Ureter (tissue), 1 donor: ENCODE measurements at places on chromosomes 2 and 18.

DNA sequence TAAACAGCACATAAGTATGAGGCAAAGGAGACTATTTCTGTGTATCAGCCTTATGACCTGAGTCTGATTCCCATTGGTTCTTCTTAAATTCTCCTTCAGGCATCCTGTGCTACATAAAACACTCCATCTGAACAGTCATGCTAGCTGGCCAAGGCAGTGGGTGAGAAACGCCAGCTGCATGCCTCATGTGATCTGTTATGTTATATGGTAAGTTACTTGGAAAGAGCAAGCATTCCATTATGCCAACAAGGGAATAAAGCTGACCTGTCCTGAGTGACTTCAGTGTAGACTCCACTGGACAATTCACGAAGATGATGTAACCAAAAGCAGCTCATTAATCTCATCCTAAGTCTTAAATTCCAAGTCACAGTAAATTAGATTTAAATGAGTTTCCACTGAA is 216.5 kb upstream of the FN1 start:
- DNase-seq, result no peak

- DNase-seq, result no peak
Observed at GRCh38 chr18:33369711-33370449, 70.6 kb downstream of the CCDC178 start.

DNA sequence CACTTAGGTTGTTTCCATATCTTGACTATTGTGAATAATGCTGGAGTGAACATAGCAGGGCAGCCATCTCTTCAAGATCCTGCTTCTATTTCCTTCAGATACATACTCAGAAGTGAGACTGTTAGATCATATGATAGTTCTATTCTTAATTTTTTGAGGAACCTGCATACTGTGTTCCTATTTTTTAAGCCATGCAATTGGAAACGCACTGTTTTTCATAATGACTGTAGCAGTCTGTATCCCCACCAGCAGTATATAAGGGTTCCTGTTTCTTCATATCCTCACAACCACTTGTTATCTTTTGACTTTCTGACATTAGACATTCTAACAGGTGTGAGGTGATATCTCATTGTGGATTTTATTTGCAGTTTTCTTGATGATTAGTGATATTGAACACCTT is 15.5 kb downstream of the NEURL3 start:
- DNase-seq, result no peak

DNA sequence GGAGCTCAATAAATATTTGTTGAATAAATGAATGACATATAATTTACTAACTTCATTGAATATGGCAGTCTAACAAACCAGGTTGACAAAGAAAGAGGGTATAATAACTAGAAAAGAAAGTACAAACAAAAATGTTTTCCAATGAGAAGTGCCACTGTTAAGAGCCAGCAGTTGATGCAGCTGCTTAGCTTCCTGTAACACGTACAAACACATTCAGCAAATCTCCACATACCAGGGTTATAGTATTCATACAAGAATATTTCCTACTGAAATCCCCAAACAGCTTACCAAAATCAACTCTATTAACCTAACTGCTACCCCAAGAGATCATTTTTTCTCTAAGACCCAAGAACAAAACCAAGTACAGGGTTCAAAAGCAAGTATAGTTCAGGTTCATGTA is 77.7 kb downstream of the THADA start:
- DNase-seq, result no peak

DNA sequence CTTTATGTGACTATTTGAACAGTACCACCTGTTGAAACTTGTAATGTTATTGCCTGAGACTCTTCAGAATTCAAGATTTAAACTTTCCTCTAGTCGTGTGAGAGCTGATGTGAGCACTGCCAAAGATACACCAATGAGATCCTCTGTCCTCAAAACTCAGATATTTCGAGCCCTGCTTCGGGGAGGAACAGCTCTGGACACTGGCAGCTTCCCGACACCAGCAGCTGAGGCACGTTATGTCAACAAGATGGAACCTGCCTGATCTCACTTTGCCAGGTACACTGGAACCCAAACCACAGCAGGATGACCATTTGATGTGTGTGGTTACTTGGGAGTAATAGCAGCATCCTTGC is 319.9 kb upstream of the RBMS1 start:
- DNase-seq, result no peak

GRCh38 chr2:207482630-207483029 is 47.1 kb upstream of the CREB1 start:
- no peak for DNase-seq

- DNase-seq, result no peak
Observed at GRCh38 chr2:214127571-214127970, 283.3 kb upstream of the VWC2L start.

DNA sequence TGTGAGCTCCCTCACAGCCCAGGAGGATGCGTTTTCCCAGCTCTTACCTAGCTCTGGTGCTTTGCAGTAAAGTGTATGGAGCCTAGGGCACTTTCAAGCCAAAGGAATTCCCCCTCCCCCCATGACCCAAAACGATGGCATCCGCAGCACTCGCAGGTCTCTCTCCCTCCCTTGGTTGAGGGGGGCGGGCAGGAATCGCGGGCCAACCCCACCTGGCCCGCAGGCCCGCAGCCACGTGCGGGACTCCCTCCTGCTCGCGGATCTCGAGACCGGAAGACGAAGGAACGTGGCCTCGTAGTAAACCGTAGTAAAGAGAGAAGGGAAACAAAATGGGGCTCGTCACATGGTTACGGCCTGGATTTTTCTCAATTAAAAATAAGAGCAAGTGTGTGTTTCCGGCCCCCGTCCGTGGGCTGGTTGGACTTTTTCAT is 8.5 kb downstream of the IRS1 start:
- DNase-seq, result peak; percentile 64

DNA sequence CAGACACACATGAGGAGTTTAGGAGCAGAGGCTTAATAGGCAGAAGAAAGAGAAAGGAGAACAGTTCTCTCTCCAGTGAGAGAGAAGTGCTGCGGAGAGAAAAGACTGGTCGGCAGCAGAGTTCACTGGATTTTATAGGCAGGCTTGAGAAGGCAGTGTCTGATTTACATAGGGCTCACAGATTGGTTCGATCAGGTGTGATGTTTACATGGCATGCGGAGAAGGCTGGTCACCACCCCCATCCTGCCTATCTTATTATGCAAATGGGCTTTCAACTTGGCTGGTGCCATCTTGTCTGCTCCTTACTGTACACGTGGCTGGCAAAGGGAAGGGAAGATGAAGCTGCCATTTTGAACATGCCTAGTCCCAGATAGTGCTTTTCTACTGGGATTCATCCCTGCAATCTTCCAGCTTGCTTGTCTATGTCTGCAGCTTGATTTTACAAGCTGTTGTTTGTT is 113.4 kb downstream of the AP1S3 start:
- no peak for DNase-seq

DNA sequence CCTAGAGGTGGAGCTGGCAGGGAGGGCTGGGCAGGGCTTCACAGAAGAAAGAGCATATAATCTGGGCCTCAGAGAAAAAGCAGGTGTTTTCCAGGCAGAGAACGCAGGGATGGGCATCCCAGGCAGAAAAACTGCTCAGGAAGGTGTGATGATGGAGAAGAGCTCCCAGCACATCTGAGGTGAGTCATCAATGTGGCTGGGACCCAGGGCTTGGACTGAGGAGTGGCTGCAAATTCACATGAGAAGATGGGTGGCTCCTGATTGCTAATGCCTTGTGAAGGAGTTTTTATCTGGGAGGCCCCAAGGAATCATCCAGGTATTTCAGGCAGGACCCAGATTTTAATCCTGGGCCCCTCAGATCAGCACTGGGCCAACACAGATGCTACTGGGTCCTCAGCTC is 10.2 kb downstream of the IL1F10 start:
- no peak for DNase-seq

DNA sequence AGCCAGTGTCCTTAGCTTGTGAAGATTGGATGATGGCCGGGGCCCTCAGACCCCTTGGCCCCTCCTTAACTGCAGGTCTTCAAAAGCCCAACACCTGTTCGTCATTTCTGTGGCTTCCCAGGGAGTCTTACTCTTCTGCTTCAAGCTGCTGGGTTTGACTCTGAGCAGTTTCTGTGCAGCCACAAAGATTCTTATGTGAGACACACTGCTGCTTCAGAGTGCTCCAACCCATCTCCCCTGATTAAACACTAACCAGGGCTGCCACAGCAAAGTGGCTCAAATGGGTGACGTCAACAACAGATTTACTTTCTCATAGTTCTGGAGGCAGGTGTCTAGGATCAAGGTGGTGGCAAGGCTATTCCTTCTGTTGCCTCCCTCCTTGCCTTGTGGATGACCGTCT is 40.8 kb downstream of the TSN start:
- DNase-seq, result no peak

- no peak for DNase-seq
Observed at GRCh38 chr2:82803307-82803706, 1655.8 kb downstream of the SUCLG1 start.

GRCh38 chr2:236631281-236631855 is 61.7 kb downstream of the ACKR3 start:
- DNase-seq, result peak; percentile 46

DNA sequence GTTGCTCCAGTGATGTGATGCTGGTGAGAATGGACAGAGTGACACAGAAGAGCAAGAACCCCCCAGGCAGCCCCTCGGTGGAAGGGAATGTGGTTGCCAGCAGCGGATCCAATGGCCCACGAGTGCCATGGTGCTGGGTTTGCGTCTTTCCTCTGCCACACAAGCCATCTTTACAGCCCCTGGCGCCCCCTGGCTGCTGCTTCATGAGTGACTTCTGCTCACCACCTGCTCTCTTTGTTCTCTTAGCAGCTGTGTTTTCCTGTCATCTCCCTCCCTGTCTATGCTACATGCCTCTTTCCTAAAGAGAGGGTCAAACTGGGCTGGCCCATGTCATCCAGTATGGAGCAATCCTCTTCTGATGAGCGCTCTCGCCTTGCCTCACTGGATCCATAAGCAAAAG is 300.0 kb upstream of the SMIM21 start:
- no peak for DNase-seq

DNA sequence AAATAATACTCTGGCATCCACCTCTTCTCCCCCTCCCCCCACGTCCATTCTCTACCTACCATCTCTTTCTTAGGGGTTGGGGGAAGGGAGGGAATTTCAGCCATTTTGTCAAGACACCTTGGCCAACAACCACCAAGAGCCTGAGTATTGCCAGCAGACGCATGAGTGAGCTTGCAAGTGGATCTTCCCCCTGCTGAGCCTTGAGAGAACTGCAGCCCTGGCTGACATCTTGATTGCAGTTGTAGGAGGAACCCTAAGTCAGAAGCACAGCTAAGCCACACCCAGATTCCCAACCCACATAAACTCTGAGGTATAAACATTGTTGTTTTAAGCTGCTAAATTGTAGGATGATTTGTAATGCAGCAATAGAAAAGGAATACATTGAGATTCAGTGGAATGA is 165.6 kb downstream of the TMEFF2 start:
- no peak for DNase-seq

GRCh38 chr2:147844697-147845410 is at the start of gene ACVR2A:
ACVR2A (plus strand) TSS chr2:147845029; CDS start chr2:147845153, 124 bp downstream.
- DNase-seq, result peak; percentile 51

- DNase-seq, result no peak
Observed at GRCh38 chr2:68714866-68715265, 19.7 kb upstream of the ARHGAP25 start.

DNA sequence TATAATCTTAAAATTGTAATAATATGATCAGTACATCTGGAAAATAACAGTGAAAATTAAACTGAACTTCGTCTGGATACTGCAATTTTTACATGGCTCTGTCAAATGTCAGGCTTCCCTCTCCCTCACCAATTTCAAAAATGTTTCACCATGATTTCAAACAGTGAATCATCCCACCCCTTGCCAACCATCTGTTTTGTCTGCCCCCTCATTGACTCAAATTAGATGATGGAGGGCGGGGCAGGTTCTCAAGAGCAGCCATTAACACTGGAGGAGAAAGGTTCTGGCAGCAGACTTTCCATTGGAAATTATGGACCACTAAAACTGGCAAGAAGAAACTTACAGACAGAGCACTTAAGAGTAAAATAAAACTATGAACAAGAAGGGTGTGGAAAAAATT is 1195.7 kb upstream of the ZEB2 start:
- no peak for DNase-seq

- no peak for DNase-seq
Observed at GRCh38 chr2:188976545-188977268, 2.5 kb downstream of the COL3A1 start.

DNA sequence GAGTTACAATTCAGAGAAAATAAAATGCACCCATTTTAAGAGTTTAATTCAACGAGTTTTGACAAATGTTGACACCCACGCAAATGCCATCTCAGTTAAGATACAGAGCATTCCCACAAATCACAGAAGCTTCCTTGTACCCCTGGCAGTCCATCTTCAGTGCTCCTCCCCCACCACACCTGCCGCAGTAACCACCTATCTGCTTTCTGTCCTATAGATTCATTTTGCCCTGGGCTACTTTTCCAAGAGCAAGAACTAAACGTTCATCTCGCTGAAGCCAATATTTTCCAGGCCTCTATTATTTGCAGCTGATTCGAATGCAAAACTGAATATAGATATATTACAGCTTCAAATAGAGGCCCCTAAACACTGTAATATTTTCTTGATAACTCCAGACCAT is 13.4 kb upstream of the HPCAL1 start:
- no peak for DNase-seq

- DNase-seq, result no peak
Observed at GRCh38 chr2:179412112-179412511, 147.5 kb upstream of the SESTD1 start.

DNA sequence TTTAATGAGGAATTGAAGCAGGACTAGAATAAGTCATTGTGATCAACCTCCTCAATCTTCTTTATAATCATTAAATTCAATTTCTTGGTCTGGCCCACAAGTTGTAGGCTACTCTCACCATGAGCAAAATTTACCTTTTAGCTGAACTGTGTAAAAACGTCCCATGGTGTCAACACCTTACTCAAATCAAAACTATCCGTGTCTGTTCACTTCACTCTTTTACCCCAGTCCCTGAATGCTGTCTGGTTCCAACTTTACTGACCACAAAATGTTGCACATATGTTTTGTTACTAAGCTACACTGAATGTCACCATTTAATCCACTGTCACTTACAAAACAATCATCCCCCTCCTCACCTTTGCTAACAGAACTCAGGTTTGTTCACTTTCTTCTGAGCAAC is 951.6 kb upstream of the SLC39A10 start:
- no peak for DNase-seq

GRCh38 chr2:52934323-52934898 is 833.2 kb upstream of the CHAC2 start:
- DNase-seq, result no peak

- no peak for DNase-seq
Observed at GRCh38 chr18:6331872-6332271, 82.8 kb downstream of the L3MBTL4 start.
